ENCODE measurements at places on chromosomes 4 and X.

GRCh38 chrX:38805432-38806389 lies 4.5 kb downstream of the MID1IP1 start:
- DNase-seq, result peak; percentile 70

DNA sequence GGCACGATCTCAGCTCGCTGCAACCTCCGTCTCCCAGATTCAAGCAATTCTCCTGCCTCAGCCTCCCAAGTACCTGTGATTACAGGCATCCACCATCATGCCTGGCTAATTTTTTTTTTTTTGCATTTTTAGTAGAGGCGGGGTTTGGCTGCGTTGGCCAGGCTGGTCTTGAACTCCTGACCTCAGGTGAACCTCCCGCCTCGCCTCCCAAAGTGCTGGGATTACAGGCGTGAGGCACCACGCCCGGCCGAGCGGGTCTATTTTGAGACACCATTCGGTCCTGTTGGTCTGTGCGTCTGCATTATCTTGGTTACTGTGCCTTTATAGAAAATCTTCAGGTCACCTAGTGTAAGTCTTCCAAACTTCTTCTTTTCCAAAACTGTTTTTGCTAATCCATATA lies 21.7 kb upstream of the RGS12 start:
- no peak for DNase-seq

DNA sequence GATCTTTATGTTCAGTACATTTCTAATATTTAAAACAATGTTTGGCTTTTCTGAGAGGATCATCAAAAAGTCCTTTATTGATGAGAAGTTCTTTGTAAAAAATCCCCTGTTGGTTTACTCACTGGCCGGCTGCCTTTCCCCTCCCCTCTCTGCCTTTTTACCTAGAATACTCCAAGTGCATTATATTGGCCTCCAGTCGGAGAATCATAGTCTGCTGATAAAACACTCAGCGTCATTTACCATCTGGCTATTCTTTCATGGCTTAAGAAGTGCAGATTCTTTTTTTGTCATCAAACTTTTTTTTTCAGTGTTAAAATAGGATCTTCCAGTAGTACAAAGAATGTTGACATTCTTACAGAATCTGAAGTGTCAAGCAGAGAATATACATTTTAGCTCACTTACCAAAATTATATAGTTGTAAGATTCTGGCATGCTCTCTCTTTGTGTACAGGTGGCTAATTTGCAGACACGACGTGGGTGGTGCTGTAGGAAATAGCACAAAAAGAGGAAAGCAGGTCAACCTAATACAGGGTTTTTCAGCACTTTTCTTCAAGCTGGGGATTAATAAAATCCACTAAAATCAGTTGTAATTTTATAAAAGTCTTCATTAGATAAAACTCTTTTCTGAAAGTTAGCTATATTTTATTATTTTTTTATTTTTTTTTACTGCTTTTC lies 731.8 kb downstream of the KCTD8 start:
- DNase-seq, result no peak

GRCh38 chrX:68428431-68428830 lies 4.9 kb downstream of the OPHN1 start:
- no peak for DNase-seq

DNA sequence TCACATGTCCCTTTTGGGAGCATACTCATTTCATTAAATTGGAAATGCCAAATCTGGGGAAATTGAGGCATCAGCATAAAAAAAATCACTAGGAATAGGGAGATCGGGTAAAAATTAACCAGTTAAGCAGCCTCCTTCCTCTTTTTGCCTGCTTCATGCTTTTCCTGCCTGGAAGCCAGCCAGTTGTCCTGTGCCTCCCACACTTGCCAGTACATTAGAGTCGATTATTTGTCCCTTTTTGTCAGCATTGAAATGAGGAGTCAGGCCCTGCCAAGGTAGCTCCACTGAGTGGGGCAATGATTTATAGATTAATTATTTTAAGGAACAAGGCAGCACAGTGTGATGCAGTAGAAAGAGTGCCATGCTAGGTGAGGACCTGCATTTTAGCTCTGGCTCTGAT lies 55.3 kb downstream of the SH2D1A start:
- no peak for DNase-seq

DNA sequence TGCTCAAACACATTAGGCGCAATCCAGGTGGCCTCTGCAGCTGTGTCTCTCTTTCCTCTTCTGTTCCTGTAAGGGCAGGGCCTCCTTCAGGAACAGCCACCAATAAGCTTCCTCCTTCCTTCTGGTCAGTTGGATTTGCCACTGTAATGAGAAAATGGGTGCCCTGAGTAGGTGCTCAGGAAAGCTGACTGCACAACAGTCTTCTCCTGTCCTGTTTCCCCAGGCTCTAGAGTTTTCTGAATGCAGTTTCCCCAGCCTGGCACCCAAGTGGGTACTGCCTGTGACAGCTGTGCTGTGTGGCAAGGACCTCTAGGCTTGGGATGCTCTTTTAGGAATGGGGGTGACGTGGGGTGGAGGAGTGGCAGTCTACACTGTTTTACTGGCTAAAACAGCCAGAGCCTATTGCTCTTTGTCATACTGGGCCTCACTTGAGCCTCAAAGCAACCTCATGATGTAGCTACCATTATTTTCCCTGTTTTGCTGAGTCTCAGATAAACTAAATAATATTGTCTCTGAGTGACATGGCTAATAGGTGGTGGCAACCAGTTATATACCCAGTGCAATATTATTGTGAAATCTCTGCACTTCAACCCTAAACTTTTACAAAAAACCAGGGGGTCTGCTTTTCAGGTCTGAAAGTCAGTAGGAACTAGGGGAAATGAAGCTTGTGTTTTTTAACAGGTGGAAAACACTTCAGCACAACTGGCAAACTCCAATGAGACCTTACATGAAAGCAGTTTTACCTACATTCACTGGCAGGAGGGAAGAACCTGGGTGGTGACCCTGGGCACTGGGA lies 1.2 kb downstream of the CXCL2 start:
- DNase-seq, result no peak

DNA sequence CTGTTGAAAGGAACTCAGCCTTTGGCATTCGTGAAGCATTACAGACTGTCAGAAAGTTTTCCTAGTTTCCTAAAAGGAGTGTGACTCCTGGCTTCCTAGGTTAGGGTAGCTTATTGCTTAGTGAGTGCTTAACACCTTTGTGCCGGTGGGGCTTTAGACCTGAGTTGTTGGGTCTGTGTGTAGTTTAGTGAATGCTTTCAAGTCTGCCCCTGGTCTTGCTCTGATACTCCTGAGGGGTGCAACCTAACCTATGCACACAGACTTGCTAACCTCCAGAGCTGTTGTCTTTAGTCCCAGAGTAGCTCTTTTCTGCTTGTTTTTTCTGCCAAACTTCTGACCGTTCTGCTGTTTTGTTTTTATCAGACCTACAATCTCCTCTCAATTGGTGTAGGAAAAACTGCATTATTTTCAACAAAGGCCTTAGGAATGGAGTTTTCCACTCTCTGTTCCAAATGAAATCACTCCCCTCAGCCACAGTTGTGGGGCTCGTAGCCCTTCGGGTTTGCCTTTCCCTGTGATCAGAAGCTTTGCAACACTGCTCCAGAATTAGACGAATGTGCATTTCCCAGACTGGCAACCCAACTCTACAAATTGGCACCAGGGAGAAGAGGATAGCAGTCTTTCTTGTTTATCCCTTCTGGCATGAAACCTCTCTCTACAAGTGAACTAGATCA lies 1399.1 kb upstream of the PCDH7 start:
- DNase-seq, result no peak

GRCh38 chrX:120697053-120697452 lies 67.2 kb upstream of the C1GALT1C1 start:
- DNase-seq, result no peak

DNA sequence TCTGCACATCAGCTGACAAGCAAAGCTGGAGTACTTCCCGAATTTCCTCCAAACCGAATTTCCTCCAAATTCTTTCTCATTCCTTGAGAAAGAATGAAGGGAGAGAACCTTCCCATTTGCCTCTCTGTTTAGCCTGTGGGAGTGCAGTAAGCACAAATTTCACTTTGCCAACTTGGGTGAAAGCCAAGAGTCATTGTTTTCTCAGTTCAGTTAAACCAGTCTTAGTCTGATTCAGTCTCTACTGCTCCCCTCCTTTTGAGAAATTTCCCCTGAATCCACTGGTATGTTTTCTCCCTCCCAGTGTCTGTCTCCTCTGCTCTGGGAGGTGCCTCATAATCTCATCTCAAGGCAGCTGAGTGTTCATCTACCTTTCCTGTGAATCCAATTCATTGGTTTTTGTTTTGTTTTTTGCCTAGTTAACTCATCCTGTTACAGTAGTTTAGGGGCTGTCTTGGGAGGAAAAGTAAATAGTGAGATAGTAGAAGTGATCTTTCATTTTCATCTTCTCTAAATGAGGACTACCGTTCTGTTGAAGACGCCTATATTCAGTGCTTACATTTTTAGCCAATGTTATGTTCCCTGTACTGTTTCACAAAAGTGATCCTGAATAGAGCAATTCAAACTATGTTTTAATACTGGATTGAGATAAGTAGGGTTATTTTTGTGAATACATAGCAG lies 49.0 kb downstream of the SYTL5 start:
- DNase-seq, result no peak

GRCh38 chrX:10636851-10637250 lies 16.5 kb upstream of the MID1 start:
- no peak for DNase-seq

- DNase-seq, result no peak
Measured at GRCh38 chr4:160372390-160372789, 1269.5 kb downstream of the RAPGEF2 start.

DNA sequence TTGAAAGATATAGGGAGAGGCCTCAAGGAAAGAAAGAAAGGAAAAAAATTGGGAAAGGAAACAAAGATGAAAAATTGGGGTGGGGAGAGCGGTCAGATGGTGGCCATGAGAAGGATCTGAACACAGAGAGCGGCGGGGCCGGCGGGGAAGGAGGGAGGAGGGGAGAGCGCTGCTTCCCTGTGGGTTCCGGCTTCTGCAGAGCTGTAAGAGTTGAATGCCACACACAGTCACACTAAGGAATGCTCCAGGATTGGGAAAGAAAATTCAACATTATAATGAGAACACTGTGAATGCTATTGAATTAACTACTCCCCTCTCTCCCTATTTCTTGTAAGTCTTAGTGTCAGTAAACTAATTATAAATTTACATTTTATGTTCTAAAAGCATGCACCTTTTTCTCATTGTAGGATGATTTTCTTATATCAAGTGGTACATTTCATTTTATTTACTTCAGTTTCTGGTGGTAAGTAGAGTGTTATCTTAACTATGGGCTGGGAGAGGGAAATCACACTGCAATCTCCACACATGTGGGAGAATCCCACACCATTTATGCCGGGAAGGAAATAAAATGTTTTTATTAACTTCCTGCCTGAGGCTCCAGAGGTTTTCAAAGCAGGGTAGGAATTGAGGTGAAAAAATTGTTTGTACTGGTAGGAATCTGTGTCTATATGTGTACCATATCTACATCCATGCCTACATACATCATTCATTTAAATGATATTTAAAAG lies 904 bp downstream of the F11 start:
- DNase-seq, result no peak

- DNase-seq, result no peak
Measured at GRCh38 chr4:80187677-80188076, 9.6 kb upstream of the PRDM8 start.

GRCh38 chr4:85807247-85807950 lies 332.4 kb downstream of the ARHGAP24 start:
- no peak for DNase-seq

GRCh38 chrX:97968376-97969163 lies 1084.9 kb downstream of the RPA4 start:
- no peak for DNase-seq

- peak; percentile 7 for DNase-seq
Measured at GRCh38 chr4:105191621-105192210, 45.0 kb downstream of the TET2 start.

DNA sequence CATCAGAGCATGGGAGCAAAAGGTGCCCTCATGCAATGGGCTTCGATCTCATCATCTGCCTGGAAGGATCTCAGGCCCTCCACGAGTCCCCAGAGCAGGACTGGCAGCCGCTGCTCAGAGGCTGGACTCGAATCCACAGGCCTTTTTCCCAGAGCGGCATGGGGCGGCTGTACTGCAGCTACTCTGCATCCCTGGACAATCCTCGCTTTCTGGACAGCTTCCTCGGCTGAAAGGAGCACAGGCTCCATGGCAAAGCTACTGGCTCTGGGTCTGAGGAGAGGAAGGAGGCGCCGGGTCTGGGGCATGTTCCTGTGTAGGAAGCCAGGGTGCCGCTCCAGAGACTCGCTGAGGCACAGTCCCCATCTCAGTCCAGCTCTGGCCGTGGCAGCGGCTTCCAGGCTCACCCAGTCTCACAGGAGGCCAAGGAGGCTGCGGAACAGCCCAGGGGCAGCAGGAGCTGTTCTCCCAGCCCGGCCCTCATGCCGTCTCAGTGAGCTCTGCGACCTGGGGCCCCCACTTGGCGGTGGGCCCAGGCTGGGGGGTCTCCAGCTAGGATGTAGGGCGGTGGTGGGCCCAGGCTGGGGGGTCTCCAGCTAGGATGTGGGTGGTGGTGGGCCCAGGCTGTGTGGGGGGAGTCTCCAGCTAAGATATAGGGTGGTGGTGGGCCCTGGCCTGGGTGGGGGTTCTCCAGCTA lies 2.7 kb upstream of the SPON2 start:
- no peak for DNase-seq

DNA sequence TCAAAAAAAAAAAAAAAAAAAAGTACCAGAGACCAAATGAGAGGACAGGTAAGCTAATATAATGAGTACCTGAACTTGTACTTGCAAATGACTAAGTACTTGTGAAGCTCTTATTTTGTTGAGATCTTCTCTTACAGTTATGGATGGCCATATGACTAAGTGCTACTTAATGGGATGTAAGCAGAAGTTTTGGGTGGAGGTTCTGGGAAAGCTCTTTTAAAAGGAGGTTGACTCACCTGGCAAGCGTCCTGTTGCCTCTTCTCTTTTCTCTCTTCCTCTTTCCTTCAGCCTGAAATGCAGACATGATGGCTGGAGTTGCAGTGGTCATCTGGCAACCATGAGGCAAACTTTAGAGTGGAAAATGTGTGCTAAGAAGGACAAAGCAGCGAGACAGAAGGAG lies 36.9 kb upstream of the MED14 start:
- no peak for DNase-seq

- DNase-seq, result peak; percentile 4
Measured at GRCh38 chrX:11787564-11787963, 29.5 kb downstream of the MSL3 start.

Measured in NAMALWA (cell line).